ENCODE measurements at places on chromosomes 2 and 18.

DNA sequence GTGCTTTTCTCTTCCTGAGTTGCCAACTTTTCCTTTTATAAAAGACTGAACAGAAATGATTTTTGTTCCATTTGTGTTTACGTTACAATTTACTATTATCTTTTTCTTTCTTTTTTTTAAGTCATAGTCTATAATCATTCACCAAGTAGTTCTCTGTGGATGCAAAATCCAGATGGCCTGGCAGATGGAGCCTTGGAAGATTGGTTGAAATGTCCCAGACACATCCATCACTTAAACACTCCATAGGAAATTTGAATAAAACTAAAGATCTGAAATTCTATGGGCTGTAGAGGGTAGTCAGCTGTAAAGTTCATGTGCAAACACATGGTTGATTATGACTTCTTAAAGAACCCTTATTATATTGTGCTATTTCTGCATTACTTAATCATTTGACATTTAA lies 164.8 kb upstream of the DOCK10 start:
- DNase-seq, result no peak

- DNase-seq, result peak; percentile 64
These were observed 74.6 kb downstream of the COX7A2L start for GRCh38 chr2:42286268-42286946.

DNA sequence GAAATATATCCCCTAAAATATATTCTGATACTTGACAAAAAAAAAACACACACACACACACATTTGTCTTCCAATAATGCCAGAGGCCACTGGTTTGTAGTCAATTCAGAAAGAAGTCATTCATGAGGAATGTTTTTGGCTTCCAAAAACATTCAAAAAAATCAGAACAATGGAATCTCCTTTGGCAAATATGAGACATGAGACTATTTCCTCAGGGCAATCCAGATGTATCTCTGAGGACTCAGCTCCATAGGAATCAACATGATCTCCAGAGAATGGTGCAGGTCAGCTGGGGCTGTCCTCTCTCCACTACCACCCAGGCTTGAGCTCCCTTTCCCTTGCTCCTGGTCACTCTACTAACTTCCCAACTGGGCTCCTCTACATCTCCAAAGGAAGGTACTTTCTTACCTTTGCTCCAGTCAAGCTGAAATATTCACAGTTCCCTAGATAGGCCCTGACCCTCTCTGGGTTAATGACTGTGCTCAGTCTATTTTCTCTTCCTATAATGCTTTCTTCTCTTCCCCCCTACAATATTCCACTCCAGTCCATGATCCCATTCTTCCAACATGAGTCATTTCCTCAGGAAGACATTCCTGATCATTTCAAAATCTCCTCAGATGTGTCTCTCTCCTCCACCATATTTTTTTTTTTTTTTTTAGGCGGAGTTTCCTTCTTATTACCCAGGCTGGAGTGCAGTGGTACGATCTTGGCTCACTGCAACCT lies 145.3 kb downstream of the C1D start:
- DNase-seq, result peak; percentile 95

DNA sequence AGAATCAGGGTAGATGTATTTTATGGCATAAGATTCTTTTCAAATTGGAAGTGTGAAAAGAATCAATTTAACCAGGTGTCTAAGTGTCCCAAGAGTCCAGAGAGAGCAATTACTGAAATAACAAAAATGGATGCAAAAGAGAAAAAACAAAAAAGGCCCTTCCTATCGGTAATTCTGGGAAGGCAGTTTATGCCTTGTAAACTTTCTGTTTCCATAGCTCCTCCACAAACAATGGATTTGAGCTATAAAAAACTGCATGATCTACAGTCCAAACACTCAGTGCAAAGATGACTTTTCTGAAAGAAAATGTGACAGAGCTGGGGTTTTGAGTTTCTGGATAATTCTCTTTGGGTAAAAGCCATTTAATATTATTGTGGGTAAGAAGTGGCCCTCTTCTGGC lies 366.1 kb downstream of the EN1 start:
- no peak for DNase-seq

DNA sequence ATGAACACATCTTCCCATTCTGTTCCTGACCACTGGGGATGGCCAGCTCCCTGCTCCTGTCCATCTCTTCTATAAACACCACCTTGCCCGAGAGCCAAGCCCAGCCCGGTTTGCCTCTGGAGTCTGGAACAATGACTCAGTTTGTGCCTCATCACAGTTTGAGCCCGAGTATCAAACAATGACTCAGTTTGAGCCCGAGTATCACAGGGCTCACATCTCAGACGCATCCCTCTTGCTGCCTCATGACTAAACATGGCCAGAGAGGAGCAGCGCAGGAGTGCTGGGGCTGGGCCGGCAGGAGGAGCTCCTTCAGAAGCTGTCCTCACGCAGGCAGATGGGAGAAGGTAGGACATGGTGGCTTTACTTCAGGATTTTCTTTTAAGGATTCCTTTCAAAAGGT lies 68.7 kb downstream of the PXDN start:
- DNase-seq, result peak; percentile 92

GRCh38 chr2:25651782-25652455 lies 21.5 kb downstream of the DTNB start:
- no peak for DNase-seq

DNA sequence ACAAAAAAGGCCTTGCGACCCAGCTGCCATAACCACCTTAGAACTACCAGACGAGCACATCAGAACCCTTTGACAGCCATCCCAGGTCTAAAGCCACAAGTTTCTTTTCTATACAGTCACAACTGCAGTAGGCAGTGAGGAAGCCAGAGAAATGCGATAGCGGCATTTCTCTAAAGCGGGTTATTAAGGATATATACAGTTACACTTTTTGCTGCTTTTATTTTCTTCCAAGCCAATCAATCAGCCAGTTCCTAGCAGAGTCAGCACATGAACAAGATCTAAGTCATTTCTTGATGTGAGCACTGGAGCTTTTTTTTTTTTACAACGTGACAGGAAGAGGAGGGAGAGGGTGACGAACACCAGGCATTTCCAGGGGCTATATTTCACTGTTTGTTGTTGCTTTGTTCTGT lies 48.8 kb downstream of the FEZ2 start:
- no peak for DNase-seq

- DNase-seq, result no peak
These were observed 209.2 kb upstream of the LRATD1 start for GRCh38 chr2:14423145-14423906.

DNA sequence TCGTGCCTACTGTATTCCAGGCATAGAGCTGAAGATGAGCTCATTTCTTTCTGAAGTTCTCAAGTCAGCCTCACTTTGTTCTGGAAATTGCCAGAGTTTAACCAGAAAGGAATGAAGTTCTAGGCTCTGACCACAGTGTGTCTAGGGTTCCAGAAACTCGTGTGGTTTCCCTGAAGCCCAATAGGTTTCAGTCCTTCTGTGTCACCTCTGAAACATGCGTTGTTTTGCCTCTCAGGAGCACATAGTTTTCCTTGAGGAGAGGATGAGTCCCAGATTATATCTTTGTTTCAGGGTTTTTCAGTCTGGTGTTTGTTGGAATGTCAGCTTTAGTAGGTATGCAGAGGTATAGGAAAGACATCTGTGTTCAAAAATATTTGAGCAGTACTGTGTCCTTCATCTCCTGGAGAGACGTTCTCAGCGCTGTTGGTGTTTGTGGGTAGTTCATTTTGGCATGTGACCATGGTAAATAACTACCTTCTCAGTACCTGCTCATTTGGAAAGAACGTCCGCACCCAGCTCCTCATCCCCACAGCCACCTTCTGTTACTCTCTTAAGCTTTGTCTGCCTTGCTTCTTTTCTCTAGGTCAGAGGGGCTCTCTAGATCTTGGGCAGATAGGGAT lies 56.6 kb downstream of the RALBP1 start:
- DNase-seq, result peak; percentile 26

GRCh38 chr2:138490673-138491494 lies 10.7 kb upstream of the SPOPL start:
- DNase-seq, result no peak

- DNase-seq, result no peak
These were observed 267.4 kb downstream of the MEIS1 start for GRCh38 chr2:66702301-66702700.

- no peak for DNase-seq
These were observed 108.8 kb upstream of the PIEZO2 start for GRCh38 chr18:11258039-11258610.

DNA sequence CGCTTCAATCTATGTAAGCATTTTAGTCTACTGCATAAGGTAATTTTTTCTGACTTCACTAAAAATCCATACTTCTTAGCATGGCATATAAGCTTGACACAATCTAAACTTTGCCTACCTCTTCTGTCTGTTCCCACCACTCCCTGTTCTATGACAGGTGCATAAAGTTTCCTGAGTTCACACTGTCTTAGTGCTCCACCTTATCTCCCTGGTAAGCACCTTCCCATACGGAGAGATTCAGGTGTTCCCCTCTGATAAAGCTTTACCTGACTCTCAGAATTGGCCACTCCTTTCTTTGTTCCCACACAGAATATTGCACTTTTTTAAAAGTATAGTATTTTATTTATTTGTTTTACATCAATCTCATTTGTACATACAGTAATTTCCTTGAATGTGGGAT lies 16.8 kb upstream of the ITGA4 start:
- DNase-seq, result no peak

DNA sequence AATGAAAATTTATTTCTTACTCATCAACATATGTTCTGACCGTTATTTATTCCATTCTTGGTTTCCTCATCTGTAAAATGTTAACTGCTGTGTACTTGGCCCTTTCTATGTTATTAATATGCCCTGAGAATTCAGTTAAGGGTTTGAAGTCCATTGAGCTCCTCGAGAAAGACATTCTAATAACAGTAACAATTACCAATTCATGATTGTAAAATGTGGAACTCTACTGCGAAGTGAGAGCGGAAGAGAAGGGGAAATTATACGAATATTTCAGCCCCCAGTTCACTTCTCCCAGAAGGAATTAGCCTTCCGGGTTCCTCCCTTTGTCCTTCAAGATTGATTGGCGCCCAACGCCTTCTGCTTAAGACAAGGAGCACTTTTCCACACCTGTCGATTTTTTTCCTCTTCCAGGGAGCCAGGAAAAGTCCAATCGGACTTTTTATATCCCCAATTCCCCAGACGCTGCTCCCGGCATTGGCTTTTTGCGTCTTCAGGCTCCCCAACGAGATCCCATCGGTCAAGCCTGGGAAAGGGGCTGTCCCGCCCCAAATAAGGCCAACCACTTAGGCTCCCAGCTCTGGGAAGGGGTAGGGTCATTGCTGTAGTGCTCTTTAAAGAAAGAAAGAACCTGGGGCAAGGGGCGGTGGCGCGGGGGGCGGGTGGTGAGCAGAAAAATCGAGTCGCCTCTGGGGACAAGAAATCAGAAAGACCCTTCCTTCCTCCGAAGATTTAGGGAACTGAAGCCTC lies 1.6 kb downstream of the DSC2 start:
- no peak for DNase-seq

DNA sequence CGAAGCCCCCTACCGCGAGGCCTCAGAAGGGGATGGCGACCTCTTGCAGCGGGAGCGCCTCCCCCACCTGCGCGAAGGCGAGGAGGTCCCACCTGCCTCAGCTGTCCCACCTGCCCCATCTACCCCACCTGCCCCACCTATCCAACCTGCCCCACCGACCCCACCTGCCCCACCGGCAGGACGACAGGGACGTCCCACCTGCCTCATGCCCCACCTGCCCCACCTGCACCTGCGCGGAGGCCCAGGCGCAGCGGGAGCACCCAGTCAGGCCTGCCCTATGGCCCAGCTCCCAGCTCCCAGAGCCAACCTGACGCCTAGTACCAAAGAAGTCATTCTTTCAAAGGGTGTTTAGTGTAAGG lies 489.1 kb upstream of the SMIM21 start:
- no peak for DNase-seq

DNA sequence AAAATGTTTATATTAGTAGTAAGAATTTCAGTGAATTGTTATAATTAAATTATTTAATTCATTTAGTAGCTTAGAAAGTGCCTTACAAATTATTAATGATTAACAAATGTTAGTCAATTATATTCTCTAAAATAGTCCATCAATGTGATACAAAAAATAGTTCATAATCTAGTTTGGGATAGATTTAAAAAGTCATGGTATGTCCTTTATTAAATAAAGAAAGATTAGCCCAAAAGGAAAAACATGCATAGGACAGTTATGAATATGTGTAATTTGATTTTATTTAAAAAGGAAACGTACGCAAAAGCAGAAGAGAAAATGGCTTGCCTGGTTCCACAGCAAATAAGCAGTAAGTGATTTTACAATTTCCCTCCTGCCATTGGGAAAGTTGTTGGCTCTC lies 768.5 kb downstream of the TRIB2 start:
- DNase-seq, result no peak

DNA sequence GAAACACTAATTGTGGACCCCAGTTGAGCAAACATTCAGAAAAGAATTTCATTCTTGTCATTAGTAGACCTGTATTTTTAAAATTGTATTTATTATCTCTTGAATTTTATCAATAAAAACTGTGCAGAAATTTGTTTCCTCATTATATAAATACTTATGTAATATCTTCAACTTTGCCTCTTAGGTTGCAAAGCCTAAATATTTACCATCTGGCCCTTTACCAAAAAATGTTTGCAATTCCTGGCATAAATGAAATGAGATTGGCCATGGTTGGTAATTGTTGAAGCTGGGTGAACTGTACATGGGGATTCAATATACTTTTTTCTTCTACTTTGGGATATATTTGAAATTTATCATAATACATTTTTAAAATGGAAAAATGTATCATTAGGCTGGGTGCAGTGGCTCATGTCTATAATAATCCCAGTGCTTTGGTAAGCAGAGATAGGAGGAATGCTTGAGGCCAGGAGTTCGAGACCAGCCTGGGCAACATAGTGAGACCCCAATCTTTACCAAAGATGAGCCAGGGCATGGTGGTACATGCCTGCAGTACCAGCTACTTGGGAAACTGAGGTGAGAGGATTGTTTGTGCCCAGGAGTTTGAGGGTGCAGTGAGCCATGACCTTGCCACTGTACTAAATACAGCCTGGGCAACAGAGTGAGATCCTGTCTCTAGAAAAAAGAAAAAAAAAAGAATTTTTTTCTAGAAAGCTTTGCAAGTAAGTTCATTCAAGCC lies 89.0 kb downstream of the SLC66A3 start:
- no peak for DNase-seq
